Iris pigment epithelial cell (primary cell): ENCODE measurements at places on chromosomes 1 and 21.

- no peak for DNase-seq
These were observed 101.5 kb downstream of the ST6GALNAC3 start for GRCh38 chr1:76176000-76176399.

GRCh38 chr1:18244762-18245161, 137.2 kb downstream of the IGSF21 start:
- no peak for DNase-seq

DNA sequence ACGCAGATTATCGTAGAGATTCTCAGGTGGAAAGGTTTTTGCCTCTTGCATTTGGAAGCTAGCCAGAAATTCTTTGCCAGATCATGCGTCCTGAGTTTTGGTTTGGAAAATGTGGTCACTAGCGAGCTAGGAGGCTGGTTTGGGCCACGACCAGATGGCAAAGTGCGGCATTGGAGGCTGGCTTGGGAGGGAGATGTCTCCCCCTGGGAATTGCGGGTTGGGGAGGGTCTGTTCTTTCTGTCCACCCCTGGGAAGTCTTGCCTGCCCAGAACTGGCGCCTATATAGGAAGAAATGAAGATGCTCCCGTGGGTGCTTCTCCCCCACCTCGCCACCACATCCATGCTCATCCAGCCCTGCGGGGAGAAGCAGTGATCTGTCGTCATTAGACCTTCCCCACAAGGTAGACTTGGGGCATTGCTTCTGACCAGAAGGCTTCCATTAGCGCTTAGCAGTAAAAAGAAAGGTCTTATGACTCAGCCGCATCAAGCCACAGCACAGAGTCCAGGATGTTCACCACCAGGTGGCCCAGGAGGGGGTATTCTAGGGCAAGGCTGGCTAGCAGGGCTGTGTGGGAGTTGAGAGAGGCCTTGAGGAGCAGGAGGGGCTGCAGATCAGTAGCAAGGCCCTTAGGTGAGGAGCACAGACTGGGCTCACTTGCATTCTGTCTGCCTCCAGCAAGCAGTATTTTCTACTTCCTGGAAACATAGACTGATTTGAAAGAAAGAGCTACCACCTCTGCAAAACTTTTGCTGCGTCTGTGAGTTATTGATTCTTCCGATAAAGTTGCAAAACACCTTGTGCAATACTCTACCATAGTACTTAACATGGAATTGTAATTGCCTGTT, 1.5 kb upstream of the PTP4A2 start:
- peak; percentile 95 for DNase-seq

DNA sequence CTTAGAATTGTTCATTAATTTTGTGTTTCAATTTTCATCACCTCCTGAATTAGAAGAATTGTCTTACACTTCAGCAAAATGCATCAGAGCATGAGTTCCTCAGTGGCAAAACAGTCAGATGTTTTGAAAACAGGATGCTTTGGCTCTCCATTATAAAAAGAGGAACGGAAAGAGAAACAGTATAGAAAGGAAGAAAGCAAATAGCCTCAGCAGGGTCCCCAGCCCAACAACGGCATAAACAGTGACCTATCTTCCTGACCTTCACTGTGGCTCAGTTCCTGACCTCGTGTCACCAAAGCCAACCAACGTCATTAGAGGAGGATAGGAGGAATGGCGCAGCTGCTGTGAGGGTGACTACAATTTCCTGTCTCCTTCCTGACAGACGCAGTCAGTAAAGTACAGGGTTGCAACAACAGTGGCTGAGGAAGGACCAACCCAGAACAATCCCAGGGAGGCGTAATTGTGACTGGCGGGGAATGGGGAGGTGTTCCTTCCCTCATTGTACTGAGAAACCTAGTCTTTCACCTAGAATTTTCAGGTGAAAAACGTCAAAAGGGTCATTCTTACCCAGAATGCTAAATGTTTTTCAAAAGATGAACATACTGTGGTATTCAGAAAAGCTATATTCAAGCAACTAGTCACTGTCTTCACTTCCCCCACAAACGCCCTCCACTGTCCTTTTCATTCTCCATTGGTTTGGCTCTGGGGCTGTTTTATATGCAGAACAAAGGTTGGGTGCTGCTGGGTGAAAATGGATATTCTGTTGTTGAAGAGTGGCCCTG, 197.9 kb upstream of the SGIP1 start:
- DNase-seq = peak; percentile 71

- no peak for DNase-seq
These were observed 160.7 kb downstream of the IER5 start for GRCh38 chr1:181249186-181249585.
